Activated B cell treated with CpG ODN at 0.5 μM for 24 hours (primary cell): ENCODE measurements at places on chromosomes 1 and 21. TPM values are rescaled to one million over a fixed set of nuclear protein-coding genes. Genes with fewer than 3 reads are reported as not detected.

The MYOG gene
- not detected in 2 replicates for total RNA-seq

The MATN1 gene
- total RNA-seq: 0.93 and 1.2 TPM in 2 replicates

The PHC2 gene
- 16.4 and 18.1 TPM in 2 replicates for total RNA-seq

The PDZK1 gene
- total RNA-seq: 0.13 TPM in 1 of 2 replicates, not detected in the other

The PLEKHO1 gene
- 195 and 208 TPM in 2 replicates for total RNA-seq

The RBP7 gene
- not detected in 2 replicates for total RNA-seq

The UROD gene
- total RNA-seq: 60.3 and 64.9 TPM in 2 replicates

The VASH2 gene
- 0.07 and 0.17 TPM in 2 replicates for total RNA-seq

The CRYAA gene
- total RNA-seq: not detected in 2 replicates

The C1orf210 gene
- total RNA-seq: not detected in 2 replicates
